IPS-NIHi11 (cell line): ENCODE measurements at places on chromosomes 16 and 17.

GRCh38 chr17:50517011-50517410 lies 8.8 kb downstream of the MYCBPAP start:
- DNase-seq: no peak

GRCh38 chr17:77449908-77450741 lies 309.4 kb downstream of the SEC14L1 start:
- DNase-seq: peak; percentile 78

DNA sequence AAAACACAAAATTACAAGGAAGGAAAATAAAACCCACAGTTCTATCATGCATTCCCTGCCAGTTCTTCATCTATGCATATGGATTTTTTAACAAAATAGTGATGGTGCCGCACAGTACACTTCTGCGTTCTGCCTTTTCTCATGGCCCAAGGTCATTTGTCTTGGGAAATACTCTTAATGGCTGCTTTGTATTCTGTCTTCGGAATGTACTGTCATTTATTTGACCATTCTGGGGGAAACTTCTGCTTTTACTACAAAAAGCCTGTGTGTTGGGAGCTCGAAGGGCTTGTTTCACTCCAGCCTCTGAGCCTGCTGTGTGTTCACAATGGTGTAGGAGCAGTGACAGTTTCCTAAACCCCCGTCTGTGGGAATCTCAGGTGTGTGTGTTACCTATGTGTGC lies 82.8 kb upstream of the SEC14L1 start:
- no peak for DNase-seq

- no peak for DNase-seq
Measured at GRCh38 chr16:11389083-11389482, 43.8 kb downstream of the RMI2 start.

DNA sequence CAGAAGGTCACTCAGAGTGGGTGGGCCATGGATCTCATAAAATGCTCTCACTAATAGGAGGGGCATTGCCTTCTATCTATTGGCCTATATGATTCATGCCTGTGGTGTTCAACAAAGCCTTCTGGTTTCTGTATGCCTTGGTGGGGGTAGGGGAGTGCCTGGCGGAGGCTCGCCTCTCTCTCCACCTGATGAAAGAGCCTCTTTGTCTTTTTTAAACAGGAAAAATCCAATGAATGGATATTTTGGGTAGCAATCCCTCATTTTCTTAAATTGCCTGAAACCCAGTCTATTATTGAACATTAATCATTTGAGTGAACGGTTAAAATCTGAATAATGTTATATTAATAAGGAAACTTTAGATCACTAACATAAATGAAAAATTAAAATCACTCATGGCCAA lies 90.6 kb downstream of the TOX3 start:
- peak; percentile 8 for DNase-seq

GRCh38 chr17:6254036-6254435 lies 180.9 kb downstream of the AIPL1 start:
- no peak for DNase-seq

GRCh38 chr16:12542818-12543699 lies 260.6 kb downstream of the CPPED1 start:
- DNase-seq: no peak
